ENCODE measurements at places on chromosomes 2 and 18.

GRCh38 chr2:89844221-89844943 lies 1152.9 kb downstream of the RPIA start:
- no peak for DNase-seq

- DNase-seq, result no peak
These were observed 30.3 kb upstream of the SEC11C start for GRCh38 chr18:59109375-59109774.

DNA sequence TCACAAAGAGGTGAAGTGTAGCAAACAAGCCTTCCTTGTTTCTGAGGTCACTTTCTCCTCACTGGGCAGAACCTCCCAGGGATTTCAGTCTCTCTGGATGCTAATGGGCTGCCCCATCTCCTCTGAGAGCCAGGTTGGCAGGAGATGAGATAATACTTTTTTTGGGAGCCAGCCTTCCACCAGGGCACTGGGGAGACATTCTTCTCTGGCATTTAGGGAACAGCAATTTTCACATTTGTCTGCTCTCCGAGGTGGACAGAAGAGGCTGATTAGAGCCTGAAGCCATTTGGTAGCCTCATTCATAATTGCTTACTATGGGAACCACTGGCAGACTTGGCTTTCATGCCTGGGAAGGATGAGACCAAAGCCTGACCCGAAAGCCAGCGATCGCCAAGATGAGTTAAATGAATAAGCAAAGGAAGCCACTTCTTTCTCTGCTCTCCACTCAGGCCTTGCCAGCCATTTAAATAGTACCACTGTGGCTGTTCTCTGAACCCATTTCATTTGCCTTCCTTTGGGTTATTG lies 70.1 kb downstream of the NRP2 start:
- DNase-seq, result no peak

- DNase-seq, result no peak
These were observed 221.5 kb downstream of the ANKRD30B start for GRCh38 chr18:14969500-14969899.

- no peak for DNase-seq
These were observed 126.4 kb upstream of the CTDP1 start for GRCh38 chr18:79553154-79553553.

DNA sequence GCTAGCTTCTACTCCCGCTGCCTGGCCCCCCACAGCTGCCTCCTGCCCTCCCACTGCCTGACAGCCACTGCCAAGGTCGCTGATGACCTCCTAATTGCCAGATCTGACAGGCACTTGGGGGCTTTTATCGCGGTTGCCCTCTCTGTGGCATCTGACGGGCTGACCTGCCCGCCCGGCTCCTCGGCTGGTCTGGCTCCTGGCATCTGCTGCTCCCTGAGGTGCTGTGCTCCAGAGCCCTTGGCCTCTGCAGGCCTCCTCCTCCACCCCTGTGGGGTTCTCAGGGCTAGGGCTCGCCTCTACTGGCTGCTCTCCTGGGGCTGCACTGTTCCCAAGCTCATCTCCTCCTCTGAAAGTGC lies 43.1 kb downstream of the INHBB start:
- no peak for DNase-seq

DNA sequence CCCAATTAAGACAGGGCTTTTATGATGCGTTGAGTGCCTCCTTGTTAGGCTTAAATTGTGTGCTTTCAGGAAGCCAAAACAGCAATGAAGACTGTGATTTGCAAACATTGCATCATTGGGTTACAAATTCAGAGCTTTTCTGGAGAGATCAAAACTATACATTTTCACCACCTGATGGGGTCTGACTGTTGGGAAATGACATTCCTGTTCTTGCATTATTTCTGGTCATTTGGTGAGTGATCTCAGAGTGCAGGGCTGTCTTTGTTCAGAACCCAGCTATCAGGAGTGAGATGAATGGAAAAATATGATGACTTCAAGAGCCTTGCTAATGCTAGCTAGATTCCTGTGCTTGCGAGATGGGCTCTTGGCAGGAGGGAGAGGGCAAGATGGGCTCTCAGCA lies 39.1 kb downstream of the SH3RF3 start:
- DNase-seq, result no peak

DNA sequence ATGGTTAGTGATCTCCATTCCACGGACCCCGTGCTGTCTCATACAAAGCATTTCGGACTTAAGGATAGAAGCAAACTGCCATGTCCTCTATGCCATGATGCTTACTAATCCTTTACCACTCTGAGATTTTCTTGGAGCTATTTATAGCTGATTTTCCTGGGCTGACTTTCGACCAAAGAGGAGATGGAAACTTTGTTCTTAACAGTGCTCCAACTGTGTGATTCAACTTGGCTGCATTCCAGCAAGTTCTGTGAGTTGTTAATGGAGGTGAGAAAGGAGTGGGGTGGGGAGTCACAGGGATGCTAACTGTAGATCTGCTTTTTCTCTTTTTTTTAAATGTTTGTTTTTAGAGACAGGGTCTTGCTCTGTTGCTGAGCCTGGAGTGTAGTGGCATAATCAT lies 45.5 kb upstream of the MSH2 start:
- DNase-seq, result no peak

DNA sequence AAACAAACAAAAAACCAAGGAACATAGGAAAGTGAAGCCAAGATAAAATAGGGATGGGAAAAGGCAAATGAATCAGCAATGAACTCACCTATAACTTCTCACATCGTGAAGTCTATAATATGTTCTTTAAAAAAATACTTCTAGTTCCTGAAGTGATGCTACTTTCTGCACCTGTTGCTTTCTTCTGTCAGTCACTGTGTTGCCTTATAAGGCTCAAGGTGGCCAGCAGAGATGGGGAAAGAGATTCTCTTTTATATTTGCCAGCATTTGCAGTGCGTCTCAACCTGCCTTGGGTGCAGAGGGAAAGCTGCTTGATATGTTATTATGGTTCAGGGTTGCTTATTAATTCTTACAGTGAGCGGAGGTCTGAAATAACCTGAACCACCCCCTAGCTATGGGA lies 14.0 kb downstream of the QPCT start:
- DNase-seq, result no peak

GRCh38 chr2:236971131-236971821 lies 114.4 kb upstream of the COPS8 start:
- DNase-seq, result no peak

DNA sequence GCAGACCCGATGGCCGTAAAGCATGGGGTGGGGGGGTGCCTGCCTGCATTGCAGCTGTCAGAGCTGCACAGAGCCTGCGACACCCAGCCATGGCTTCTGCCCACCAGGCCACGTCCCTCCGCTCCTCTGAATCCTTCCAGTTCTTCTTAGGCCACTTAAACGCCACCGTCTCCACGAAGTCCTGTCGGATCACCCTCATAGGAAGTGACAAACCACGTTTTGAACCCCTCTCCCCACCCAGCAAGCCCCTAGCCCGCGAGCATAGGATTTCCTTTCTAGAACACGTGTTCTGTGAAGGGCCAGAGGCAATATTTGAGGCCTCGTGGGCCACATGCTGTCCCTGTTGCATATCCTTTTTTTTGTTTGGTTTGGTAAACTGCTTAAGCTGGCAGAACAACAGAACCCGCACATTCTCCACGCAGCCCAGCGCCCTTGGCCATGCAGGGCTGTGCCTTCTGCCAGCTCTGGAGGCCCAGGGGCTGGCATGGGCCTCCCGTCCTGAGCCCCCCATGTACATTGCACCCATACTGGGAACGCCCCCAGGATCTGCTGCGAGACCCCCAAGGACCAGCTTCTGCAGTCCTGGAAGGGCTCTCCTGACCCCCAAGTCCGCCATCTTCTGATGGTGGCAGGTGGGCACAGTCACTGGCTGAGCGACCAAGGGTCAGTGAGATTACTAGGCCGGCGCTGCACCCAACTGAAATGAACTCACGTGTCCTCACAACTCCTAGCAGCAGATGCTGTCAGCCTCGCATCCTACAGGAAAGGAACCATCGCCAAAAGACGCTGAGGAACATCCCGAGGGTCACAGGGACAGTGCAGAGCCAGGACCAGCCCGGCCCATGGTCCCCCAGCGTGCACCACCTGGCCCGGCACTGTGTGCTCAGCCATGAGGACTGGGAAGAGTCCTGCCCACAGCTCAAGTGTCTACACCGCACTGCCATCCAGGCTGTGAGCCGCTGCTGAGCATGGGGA lies 35.1 kb downstream of the ADI1 start:
- DNase-seq, result no peak

DNA sequence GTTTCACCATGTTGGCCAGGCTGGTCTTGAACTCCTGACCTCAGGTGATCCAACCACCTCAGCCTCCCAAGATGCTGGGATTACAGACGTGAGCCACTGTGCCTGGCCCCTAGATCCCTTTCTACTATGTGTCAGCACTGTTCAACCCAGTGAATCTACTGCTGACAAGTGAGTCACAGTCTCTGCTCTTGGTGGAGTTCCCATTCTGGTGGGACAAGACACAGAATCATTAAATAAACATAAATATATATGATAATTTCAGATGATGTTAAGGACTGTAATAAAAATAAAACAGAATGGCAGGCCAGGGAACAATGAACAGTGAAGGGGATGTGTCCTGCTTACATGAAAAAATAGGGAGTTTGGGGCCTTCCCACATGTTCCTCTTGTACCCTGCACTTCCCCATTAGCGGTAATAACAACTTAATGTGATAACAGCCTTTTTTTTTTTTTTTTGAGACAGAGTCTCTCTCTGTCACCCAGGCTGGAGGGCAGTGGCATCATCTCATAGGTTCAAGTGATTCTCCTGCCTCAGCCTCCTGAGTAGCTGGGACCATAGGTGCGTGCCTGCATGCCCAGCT lies 112.2 kb downstream of the CPO start:
- no peak for DNase-seq

Measured in WERI-Rb-1 (cell line).